ENCODE measurements at places on chromosomes 2 and 18.

- no peak for DNase-seq
Measured at GRCh38 chr2:12202313-12203075, 456.1 kb downstream of the LPIN1 start.

GRCh38 chr2:72291059-72291458, 143.4 kb upstream of the CYP26B1 start:
- no peak for DNase-seq

- DNase-seq, result no peak
Measured at GRCh38 chr2:130810490-130810889, 26.2 kb upstream of the ARHGEF4 start.

DNA sequence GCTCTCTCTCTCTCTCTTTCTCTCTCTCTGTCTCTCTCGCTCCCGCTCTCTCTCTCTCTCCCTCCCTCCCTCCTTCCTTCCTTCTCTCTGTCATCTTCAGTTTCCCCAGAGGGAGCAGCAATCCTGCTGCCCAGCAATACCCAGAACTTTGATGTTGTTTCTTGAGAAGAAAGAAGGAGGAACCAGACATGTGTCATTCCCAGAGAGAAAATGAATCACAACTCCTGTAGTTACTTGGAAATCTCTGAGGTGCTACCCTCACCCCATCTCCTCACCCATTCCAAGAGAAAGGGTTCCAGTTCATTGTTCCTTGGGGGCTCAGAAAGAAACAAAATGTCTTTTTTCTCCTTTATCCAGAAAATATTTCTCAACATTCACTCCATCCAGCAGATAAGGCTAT, 449.1 kb downstream of the TNS1 start:
- no peak for DNase-seq

- no peak for DNase-seq
Measured at GRCh38 chr2:80154231-80154915, 150.2 kb downstream of the LRRTM1 start.

GRCh38 chr18:13448335-13448795, 229.8 kb downstream of the LDLRAD4 start:
- no peak for DNase-seq

DNA sequence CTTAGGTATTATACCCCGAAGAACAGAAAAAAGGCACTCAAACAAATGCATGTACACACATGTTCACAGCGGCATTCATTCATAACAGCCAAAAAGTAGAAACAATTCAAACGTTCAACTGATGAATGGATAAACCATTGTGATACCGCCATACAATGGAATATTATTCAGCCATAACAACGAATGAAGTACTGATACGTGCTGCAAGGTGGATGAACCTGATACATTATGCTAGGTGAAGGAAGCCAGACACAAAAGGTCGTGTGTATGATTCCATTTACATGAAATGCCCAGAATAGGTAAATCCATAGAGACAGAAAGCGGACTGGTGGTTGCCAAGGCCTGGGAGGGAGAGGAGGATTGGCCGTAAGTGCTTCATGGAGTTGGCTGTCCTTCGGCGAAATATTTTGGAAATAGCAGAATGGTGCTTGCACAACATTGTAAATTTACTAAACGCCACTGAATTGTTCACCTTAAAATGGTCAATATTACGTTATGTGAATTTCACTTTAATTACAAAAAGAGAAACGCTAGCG, 750 bp upstream of the RMP24 start:
- no peak for DNase-seq

DNA sequence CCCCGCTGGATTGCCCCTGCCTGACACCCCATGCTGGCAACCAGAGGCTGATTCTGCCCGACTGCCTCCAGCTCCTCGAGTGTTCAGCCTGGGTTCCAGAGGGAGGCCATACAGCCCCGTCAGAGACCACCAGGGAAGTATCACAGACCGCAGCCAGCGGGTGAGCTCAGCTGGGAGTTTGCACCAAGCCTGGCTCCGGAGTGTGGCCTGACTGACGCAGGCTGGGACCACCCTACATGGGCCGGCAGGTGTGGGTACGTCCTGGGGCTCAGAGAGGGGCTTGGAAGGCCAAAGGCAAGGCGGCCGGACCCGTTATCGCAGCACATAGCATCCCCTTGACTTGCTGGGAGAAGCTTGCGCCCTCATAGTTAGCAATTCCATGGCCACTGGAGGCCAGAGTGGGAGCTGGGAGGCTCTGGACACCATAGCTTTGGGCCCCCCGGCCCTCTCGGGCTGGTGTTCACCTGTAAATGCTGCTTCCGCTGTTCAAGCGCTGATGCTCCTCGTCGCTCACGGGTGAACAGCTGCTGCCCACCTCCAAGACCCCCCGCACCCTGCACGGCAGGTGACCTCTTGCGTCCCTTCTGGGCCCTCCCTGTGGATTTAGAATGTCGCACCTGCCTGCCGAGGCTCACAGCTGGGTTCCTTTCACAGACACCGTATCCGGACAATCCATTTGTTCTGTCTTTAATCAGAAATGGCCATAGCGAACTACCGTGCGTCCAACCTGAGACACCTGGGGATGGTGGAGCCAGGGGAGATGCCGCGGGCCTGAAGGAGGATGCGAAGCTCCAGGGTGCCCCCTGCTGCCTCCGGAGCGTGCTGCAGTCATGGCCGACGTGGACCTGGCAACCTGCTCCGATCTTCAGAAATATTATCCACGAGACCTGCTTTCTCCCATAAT, 31.2 kb upstream of the SLC66A3 start:
- peak; percentile 35 for DNase-seq

- DNase-seq, result peak; percentile 13
Measured at GRCh38 chr2:221570321-221570935, 1.7 kb downstream of the EPHA4 start.

GRCh38 chr2:122737429-122738077, 982.1 kb downstream of the TSN start:
- no peak for DNase-seq

- no peak for DNase-seq
Measured at GRCh38 chr2:42167458-42167857, 1.7 kb upstream of the EML4 start.

DNA sequence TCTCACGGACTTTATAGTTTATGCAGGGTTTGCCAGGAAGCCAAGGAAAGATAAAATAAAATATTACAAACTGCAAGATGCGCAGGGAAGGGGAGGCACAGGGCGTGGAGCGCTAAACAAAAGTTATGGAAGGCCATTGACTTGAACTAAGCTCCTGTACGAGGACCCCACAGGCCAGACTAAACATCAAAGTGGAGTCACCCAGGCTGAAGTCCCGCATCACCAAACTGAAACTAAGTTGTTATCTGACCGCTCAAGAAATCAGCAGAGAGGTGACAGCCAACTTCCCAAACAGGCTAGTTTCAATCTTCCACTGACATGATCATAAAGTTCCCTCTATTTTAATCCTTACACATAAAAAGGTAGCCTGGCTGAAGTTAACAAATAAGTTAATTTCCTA, 90.5 kb upstream of the YWHAQ start:
- no peak for DNase-seq

GRCh38 chr18:2918761-2919550, 72.2 kb downstream of the EMILIN2 start:
- no peak for DNase-seq

- no peak for DNase-seq
Measured at GRCh38 chr2:121955872-121956271, 200.4 kb downstream of the TSN start.

DNA sequence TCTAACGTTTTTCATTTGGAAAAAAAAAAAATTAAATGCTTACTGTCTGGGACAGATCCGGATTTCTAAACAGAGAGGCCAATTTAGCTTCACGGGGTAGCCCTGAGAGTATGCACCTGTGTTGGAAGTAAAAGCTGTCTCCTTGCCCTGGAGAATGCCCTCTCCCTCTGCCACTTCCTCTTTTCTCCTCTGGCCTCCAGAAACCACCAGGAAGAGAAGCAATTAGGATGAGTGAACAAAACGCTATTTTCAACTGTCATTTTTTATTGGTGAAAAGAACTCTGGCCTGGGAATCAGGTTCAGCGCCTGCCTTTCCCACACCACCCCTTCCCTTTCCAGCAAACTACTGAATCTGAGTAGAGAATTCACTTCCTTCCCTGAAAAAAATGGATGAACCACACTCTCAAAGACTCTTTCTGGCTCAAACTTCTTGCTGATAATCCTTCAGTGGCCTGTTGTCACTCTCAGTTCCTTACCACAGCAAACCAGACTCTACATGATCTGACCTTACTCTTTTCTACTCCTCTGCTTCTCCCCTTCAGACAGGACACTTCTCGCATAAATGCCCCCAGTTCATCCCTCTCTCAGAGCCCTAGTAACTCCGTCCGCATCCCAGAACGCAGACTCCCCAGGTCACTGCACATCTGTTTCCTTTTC, 29.8 kb downstream of the KLF7 start:
- DNase-seq, result no peak

- no peak for DNase-seq
Measured at GRCh38 chr2:66334237-66335029, 100.5 kb upstream of the MEIS1 start.

DNA sequence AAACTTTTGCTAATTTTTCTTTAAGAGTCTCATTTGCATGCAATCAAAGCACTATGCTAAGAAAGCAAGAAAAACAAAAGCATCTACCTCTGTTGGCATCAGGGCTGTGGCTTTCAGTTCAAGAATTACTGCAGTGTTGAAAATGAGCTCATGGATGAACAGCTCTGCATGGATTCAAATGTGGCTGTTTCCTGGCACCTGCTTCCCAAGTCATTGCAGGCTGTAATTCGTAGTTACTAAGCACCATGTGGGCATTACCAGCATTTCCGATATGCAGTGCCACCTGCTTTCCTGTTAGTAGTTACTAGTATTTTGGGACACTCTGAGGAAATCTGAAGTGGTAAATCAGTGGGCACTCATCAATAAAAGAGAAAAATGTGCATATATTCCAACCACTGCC, 37.8 kb upstream of the FAM110C start:
- DNase-seq, result no peak

GRCh38 chr2:101883860-101884259, 107.9 kb upstream of the IL1R2 start:
- DNase-seq, result peak; percentile 51
